SJSA1 (cell line): ENCODE measurements at places on chromosomes 2 and 18. TPM values are rescaled to one million over a fixed set of nuclear protein-coding genes. Genes with fewer than 3 reads are reported as not detected.
A peak's percentile ranks its signal among the peaks of the same experiment; 100 is the strongest.

- peak; percentile 99 for DNase-seq
Observed at GRCh38 chr2:241546771-241547498, 11.6 kb upstream of the BOK start.

DNA sequence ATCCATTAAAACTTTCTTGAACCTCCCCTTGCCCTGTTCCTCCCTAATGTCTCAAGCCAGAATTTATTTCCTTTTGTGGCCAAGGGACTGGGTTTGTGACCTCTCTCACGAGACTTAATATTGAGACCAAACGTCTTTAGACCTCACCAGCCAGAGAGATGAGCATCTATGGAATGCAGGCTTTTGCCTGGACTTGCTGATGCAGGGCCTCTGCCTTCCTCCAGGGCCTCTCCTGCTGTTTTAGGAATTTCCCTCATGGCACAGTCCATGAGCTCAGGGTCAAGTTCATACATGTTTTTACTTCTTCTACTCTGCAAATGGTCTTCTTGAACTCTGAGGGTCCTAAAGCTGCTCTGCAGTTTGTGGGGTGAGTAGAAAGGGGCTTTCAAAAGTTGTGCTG lies 22.3 kb downstream of the IL1B start:
- no peak for DNase-seq

GRCh38 chr18:22791310-22791610 lies 141.9 kb upstream of the RBBP8 start:
- no peak for DNase-seq

DNA sequence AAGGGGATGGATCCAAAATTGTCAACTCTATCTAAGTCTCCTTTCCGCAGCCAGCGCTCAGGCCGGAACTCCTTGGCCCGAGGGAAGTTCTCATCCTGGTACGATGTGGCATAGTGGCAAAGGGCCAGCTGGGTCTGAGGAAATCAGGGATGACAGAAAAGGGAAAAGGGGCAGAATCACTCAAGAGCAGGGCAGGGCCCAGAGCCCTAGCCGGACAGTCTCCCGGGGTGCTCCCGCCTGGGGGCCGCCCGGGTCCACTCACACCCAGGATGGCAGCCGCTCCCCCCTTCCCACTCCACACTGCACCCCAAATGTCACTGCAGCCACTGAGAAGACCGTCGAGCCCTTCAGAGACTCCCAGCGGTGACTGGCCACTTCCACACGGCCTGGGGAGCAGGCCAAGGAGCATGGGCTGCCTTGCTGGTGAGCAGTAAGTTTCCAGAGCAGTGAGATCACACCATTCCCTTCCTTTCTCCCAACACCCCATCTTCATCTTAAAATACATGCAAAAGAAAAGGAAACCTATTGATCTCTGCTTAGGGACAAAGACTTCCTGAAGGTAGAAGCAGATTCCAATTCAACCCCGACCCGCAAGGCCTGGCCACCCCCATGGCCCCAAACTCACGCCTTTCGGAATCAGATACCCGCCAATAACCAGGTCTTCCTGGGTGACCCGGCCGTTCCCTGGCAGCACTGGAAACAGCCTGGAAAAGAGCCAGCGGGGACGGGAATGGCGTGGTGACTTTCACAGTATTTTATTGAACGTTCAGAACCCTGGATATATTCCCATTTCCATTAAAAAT lies 26.7 kb downstream of the CYP27C1 start:
- DNase-seq, result peak; percentile 33

DNA sequence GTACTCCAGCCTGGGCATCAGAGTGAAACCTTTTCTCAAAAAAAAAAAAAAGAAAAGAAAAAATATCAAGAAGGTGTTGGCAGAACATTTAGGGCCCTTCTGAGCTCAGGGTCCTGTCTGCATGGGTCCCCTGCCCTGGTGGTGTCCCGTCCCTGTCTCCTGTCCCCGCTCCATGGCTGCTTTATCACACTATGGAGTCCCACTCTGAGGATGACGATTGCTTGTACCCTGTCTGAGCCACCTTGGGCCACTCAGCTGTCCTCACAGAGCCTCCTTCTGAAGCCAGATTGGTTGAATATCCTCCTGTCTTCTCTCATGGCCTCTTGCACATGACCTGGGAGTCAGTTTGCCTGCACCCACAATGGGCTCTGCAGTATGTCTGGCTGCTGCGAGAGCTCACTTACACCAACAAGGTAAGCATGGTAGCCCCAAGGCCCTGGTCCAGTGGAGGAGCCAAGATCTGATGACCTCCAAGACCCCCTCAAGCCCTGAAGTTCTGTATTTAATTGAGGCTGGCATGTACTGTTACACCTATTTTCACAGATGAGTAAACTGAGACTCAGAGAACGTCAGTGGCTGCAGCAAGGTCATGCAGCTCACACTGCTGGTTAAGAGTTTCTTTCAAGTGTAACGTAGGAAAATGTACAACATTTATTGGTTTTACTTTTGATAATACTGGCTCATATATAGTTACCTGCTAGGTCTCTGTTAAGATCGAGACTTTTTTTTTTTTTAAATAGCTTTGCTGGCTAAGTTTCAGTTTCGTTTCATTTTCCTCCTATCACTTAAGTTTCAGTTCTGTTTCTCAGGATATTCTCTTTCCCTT lies 16.9 kb upstream of the ZCCHC2 start:
- peak; percentile 20 for DNase-seq

DNA sequence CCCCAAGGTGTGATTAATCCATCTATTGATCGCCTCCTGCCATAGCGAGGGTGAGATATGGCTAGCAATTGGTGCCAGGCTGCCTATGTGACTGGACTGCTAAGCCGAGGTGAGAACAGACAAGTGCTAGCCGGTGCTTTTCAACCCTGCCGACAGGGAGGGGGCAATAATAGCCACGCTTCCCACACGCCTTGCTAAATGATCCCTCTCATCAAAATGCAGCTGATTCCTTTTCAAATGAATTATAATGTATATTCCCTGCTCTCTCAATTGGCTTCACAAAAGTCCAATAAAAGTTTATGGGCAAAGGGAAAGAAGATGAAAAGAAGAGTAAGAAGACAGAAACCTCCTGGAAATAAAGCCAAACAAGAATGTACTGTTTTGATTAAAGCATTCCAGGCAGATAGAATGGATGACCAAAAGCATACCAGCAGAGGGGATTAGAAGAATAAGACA lies 235.6 kb downstream of the ICOS start:
- no peak for DNase-seq

The HOXD13 gene
- total RNA-seq, result 0.06 and 0.50 TPM in 2 replicates

DNA sequence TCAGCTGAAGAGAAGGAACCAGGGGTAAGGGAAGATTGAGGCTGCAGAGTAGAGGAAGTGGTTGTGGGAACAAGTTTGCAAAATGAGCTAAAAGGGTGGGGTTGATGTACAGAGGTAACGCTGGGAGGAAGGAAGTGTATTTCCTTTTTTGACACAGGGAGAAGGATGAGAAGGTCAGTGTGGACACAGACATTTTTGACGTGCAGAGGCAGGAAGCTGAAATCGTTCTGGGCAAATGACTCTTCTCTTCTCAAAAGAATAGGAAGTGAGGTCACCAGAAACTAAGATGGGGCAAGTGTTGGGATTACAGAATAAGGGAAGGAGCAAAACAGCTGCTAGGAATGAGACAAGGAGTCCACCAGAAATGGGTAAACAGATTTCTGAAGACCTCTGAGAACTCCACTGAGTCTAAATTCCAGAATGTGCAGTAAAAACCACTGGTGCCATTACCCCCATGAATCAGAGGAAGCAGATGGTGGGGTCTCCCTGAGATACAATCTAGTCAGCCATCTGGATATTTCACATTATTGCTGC lies 20.0 kb upstream of the RNF149 start:
- DNase-seq, result no peak

GRCh38 chr2:74865770-74866674 lies 32.1 kb downstream of the HK2 start:
- no peak for DNase-seq

DNA sequence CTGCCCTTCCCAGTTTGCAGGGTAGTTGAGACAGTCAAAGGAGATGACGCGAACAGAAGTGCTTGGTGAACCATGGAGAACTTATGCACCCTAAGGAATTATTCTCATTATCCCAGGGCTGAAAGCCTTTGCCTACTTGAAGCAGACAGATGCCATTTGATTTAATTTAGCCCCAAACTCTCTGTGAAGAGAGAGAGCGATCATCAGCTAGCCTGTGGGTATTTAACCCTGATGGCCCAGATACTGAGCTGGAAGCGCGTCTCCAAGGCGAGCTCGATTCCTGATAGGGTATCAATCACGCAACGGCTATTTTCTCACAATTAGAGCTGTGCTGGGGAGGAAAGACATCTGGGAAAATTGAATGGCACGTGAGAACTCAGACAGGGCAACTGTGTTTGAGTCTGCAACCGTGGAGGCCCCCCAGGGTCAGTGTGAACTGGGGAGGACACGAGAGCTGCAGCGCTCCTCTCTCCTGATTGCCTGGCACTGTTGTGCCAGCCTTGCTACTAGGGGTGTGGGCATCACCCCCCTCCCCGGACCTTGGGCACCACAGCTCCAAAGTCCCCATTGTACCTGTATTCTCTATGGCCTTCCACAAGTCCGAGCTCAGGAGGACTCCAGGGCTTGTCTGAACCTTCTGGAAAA lies 73.2 kb downstream of the CAPN13 start:
- no peak for DNase-seq

DNA sequence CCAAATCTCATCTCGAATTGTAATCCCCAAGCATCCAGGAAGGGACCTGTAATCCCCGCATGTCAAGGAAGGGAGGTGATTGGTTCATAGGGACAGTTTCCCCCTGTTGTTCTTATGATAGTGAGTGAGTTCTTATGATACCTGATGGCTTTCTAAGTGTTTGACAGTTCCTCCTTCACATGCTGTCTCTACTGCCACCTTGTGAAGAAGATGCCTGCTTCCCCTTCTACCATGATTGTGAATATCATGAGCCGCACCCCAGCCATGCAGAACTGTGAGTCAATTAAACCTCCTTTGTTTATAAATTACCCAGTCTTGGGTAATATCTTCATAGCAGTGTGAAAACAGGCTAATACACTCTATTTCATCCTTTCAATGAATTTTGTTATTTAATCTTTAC lies 446.7 kb downstream of the RNF144A start:
- no peak for DNase-seq

GRCh38 chr2:40554665-40555294 lies 102.9 kb upstream of the SLC8A1 start:
- DNase-seq, result peak; percentile 44

DNA sequence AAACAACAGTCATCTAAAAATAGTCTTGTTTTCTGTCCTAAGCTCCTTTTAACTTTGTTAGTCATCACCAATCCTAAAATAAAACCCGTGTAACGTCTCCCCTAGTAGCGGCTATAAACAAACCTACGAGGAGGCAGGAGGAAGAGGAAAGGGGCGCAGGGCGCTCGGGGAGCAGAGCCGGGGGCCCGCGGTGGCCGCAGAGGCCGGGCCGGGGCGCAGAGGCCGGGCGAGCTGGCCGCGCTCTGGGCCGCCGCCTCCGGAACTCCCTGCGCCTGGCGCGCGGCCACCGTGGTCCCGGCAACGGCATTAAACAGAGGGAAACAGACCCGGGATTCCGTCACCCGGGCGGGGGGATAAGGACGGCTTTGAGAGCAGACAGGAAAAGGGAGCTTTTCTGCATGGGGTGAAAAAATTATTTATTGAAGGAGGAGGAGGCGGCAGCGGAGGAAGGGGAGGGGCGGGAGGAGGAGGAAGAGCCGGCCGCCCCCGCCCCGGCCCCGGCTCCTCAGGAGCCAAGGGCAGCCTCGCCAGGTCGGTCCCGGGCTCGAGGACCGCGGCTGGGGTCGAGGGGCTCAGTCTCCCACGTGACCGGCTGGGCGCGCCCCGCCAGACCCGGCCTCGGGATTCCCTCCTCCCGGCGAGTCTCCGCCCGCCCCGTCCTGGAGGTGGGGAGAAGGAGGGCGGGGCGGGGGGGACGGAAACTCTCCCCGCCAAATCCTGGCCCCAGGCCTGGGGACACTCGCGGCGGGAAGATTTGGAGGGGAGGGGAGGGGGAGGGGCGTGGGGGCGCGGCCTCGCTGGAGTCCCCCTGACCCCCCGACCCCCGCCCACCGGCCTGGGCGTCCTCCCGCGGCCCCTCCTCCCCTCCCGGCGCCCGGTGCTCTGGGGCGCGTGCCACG lies 1.8 kb upstream of the NFATC1 start:
- DNase-seq, result peak; percentile 81

The CTAGE1 gene
- total RNA-seq, result 0.11 TPM in 1 of 2 replicates, not detected in the other

- DNase-seq, result no peak
Observed at GRCh38 chr2:79952616-79953015, 351.9 kb downstream of the LRRTM1 start.

GRCh38 chr2:29238497-29238896 lies 123.3 kb downstream of the CLIP4 start:
- peak; percentile 14 for DNase-seq

- DNase-seq, result no peak
Observed at GRCh38 chr2:158815658-158816057, 20.5 kb downstream of the DAPL1 start.

GRCh38 chr2:171706152-171706803 lies 19.0 kb downstream of the DYNC1I2 start:
- DNase-seq, result no peak

- no peak for DNase-seq
Observed at GRCh38 chr2:106782681-106783080, 103.3 kb downstream of the ST6GAL2 start.

The POU3F3 gene
- 0.11 TPM in 1 of 2 replicates, not detected in the other for total RNA-seq

- peak; percentile 32 for DNase-seq
Observed at GRCh38 chr2:240220371-240220770, 79.9 kb upstream of the OTOS start.

The GCFC2 gene
- 28.4 TPM in 2 replicates for total RNA-seq

The MARCHF4 gene
- total RNA-seq, result 2.5 and 4.3 TPM in 2 replicates

DNA sequence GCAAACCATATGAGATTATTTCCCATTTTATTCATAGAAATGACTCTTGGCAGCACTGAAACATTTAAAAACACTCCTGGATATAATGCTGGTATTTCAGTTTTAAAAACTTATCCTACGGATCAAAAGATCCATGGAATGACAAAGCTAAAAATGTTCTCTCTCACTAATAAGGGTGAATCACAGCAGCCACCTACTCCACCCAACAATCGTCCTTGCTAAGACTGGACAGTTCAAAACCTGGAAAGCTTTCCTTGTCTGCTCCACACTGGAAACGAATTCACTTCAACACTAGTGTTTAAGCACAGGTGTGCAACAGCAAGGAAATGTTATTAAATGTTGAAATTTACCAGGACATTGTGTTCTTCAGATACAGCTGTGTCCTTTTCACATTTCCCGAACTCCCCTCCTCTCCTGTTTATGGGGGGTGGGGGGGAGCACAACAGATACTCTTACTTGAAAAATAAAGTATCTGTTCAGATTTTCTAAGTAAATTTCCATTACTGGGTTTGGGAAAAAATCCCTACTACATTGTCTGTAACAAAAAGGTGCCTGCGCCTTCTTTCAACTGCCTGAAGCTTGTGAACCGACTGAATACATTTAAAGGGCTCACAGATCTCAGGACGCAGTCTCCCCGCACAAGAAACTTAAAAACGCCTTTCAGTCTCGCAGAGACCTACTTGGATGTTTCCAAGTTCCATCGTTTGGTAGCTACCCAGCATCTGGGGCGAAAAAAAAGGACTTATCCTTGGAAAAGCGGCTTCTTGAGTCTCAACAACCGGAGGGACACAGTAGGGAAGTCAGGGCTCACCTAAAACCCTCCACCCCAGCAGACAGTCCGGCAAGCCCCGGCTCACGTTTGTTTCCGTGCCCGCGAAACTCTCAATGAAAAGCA lies 1.3 kb downstream of the YWHAQ start:
- peak; percentile 44 for DNase-seq

The OBSL1 gene
- 53.1 and 55.3 TPM in 2 replicates for total RNA-seq

The UGT1A5 gene
- not detected in 2 replicates for total RNA-seq

The RAX gene
- not detected in 2 replicates for total RNA-seq

- no peak for DNase-seq
Observed at GRCh38 chr2:218536804-218537494, 31.2 kb downstream of the USP37 start.

GRCh38 chr2:189037518-189037917 lies 63.3 kb downstream of the COL3A1 start:
- DNase-seq, result no peak

GRCh38 chr2:142599504-142599903 lies 278.0 kb upstream of the KYNU start:
- no peak for DNase-seq
